B cell (primary cell): ENCODE measurements at places on chromosomes 1 and 21. TPM values are rescaled to one million over a fixed set of nuclear protein-coding genes. Genes with fewer than 3 reads are reported as not detected.

DNA sequence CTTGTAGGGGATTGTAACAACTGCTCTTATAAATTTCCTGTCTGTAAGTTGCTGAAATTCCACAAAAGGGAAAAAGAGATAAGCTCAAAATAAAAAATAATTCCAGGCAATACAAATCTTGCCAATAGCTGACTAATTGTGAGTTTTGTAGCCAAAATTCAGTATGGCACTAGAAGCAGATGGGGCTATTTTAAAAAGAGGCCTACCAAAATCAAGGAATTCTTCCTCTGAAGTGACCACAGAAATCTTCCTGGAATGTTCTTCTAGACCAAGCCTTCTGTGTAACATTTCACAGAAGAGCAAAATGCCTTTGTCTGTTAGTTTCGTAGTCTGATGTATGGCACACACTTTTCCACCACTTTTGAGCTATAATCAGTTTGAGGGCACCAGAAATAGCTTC lies 127.6 kb downstream of the CYYR1 start:
- no peaks in the 10 kb centered on the region for H3K27me3 ChIP-seq
- no peaks in the 10 kb centered on the region for H3K4me1 ChIP-seq
- no peaks in the 10 kb centered on the region for H3K36me3 ChIP-seq
- DNase-seq, result no peak
- no peak overlapping the region for H3K4me3 ChIP-seq

DNA sequence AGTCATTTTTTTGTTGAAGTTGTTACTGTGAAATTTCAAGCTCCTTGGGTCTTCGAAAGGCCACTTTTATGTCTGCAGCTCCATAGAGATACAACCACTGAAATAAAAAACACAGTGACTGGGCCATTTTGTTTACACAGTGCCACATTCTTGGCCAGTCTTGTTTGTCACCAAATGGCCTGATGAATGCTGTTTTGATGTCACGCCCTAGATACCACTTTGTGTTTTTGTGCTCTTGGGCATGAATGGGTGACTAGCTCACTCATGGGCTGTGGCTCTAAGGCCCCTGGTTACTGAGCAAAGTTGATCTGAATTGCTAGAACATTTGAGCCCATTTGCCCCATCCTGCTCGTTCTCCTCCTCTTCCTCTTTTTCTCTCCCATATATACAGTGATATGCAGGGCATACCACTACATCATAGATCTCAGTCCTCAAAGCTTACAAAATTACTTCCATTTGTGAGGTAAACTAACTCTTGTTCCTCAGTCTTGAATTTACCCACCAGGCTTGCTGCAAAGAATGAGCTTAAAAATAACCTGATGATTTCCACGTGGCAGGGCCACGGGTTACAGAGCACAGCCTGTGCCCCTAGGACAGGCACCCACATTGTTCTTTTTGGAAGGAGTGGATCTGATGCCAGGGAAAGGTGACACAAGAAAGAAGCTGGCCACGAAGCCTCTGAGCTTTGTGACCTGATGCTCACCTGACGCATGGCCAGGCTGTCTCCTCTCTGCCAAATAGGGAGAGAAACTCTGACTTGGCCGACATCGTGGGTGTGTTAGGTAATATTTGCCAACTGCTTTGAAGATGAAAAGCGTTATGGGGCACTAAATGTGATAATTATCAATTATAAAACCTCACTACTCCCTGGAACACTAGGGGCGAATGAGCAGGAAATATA lies 92.4 kb downstream of the RUNX1 start:
- H3K4me3 ChIP-seq, result no peak overlapping the region
- no peak overlapping the region for H3K27ac ChIP-seq
- no peak for DNase-seq

DNA sequence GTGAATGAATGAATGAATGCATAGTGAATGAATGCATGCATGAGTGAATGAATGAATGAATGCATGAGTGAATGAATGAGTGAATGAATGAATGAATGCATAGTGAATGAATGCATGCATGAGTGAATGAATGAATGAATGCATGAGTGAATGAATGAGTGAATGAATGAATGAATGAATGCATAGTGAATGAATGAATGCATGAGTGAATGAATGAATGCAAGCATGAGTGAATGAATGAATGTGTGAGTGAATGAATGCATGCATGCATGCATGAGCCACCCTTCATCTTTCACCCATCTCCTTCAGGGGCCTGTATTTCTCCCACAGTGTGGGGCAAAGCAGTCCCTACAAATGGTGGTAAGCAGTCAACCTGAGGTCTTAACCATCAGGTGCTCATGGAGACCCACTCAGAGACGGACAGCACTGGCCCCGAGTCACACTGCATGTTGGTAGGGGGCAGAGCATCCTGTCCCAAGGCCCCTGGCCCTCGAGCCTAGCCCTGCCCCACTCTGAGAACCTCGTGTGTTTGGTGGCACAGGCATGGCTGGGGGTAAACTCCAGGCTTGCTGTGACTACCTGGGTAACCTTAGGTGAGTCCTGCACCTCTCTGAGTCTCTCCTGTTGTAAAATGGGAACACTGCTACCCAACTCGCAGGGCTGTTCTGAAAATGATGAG lies 28.0 kb upstream of the PAX7 start:
- peaks cover 10% of the 10 kb centered on the region for H3K27me3 ChIP-seq
- no peak overlapping the region for H3K27ac ChIP-seq
- H3K36me3 ChIP-seq, result no peaks in the 10 kb centered on the region

- H3K4me1 ChIP-seq, result peaks cover 23% of the 10 kb centered on the region
- H3K4me3 ChIP-seq, result no peak overlapping the region
- no peaks in the 10 kb centered on the region for H3K36me3 ChIP-seq
- H3K27ac ChIP-seq, result peak overlapping the region; percentile 94
These were observed 149.9 kb downstream of the MRPL39 start for GRCh38 chr21:25457411-25457810.

Gene SERTAD4
- not detected in 2 replicates for total RNA-seq

DNA sequence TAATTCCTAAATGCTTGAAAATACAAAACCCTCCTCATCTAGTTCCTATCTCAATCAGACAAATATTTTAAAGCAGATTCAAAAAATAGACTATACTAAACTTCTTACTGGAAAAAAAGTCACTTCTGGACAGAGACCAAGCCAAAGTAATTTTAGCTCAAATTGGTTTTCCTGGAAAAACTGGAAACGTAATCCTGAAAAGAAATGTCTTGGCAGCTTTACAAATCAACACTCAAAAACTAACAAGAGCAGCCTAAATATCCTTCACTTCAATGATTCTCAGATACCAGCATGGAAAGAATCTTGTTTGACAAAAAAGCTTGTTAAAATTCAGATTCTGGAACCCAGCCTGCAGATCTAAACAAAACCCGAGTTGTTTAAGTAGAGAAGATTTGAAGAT lies 9.1 kb upstream of the GPR88 start:
- no peak for DNase-seq
- H3K27me3 ChIP-seq, result peaks cover 3% of the 10 kb centered on the region
- no peak overlapping the region for H3K27ac ChIP-seq
- no peak overlapping the region for H3K4me3 ChIP-seq
- no peaks in the 10 kb centered on the region for H3K4me1 ChIP-seq
